Left colon (tissue), 2 donors: ENCODE measurements at places on chromosomes 7 and 10.

GRCh38 chr7:22998519-22998896 is 15.4 kb downstream of the HYCC1 start:
- DNase-seq: no peak

DNA sequence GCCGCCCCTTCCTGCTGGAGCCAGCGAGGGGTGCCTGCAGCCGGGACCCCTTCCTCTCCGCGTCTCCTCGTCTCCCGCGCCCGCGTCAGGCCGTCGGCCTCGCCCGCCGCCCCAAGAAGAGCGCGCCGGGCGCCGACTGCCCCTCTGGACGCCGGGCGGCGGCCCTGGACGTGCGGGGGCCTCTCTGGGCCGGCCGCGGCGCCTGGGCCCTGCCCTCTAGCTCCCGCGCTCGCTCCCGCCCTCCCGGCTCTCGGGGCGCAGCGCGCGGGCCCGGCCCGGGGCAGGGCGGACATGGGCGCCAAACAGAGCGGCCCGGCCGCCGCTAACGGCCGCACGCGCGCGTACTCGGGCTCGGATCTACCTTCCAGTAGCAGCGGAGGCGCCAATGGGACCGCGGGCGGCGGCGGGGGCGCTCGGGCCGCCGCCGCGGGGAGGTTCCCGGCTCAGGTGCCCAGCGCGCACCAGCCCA is 704 bp downstream of the ZNRF2 start:
- DNase-seq: no peak

DNA sequence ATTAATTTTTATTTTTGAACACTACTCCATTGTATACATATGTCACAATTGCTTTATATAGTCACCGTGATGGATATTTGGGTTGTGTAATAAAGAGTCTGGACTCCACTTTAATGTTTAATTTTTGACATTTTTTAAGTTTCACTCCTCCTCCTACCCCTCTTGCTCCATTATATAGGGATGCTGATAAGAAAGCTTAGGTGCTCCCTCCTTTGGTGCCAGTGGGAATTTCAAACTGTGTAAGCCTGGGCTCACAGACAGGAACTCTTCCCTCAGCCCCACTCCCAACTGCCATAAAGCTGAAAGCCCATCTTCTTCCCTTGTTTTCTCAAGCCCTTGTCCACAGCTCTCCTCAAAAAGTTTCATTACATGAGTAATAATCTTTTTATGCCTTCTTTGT is 47.6 kb downstream of the TWIST1 start:
- DNase-seq: no peak

DNA sequence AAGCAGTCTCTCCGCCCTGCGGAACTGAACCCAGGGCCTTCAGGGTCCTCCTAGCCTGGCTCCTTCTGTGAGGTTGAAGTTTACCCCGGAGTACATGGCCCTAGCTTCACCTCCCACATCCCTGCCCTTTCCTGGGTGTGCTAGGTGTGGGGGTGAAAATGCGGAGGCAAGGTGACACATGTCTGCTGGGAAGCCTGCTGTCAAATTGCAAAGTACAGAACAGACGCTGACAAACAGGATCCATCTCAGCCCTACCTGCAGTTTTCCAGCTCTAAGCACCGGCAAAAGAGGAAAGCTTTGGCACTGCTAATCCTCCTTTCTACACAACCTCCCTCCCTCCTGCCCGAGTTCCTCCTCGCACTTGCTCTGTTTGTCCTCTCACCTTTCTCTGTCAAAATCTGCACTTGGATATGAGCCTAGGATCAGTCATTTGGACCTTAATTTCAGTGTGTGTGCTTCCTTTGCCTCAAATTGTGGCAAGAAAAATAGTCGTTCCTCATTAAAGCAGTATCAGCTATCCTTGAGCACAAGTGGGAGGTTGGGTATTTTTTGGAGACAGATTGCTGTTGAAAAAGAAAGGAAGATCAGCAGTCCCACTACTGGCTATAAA is 14.4 kb upstream of the GPR15LG start:
- no peak for DNase-seq

DNA sequence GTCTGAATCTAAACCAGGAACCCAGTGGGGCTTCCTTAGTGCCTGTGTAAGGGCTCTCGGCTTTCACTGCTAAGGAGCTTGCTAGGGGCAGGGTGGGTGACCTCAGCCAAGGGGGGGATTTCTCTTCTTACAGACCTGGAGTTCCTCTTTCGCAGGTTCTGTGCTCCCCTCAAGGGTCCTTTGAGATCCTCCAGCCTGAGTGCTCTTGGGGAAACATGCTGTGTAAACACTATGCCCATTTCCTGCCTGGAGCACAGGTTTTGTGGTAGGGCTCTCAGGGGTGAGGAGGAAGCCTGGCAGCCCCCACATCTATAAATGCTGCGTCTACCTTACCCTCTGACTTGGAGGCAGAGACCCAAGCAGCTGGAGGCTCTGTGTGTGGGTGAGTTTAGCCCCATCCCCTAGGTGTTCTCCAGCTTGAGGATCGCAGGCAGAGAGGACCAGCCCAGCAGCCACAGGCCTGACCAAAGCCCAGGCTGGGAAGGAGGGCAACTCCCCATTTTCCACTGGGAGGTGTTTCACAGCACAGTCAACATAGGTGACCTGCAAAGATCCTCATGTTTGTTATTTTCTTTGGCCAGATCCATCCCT is at the start of gene SFTPA1:
SFTPA1 (plus strand) TSS at position 339 of the 591 bp plus-strand sequence. CDS start 887 bp downstream, outside the sequence.
- no peak for DNase-seq

DNA sequence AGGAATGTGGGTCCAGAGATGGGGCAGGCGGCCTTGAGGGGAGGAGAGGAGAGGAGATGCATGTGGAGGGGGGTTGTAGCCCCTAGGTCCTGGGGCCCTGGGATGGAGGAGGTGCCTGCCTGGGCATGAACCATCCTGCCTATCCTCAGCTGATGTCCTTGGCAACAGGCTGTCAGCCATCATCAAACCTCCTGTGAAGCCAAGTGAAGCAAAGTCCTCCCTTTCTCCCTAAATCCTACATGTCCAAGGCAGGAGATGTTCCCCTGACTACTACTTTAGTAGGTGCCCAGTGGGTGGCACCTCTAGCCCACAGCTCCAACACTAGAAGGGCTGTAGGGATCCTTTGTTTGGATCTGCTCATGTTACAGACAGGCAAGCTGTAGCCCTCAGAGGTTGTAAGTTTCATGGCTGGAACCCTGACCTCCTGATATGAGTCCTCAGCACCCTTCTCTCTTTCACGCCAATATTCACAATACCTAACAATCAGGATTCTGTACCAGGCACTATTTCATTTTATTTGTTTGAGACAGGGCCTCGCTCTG is 66.6 kb upstream of the SYPL1 start:
- DNase-seq: no peak
